ENCODE measurements at places on chromosomes 7 and 10. TPM values are rescaled to one million over a fixed set of nuclear protein-coding genes. Genes with fewer than 3 reads are reported as not detected.
A peak's percentile ranks its signal among the peaks of the same experiment; 100 is the strongest.

- no peak for DNase-seq
Observed at GRCh38 chr10:7400068-7400715, 10.6 kb downstream of the SFMBT2 start.

DNA sequence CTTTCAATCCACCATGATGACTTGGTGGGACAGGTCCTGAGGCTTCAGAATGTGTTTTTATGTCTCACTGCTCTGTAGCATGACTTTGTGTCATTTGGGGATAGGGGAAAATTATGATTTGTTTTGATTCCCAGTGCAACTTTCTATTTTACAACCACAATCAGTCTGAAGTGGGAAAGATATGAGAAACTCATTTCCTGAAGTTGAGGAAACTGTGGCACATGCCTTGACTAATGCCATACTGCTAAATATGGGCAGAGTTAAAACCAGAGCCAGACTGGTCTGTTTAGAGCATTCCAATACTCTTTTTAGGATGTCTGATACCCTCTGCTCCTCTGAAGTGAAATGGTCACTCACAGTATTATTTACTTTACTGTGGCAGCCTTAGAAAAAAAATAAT lies 307.7 kb downstream of the ADRA2A start:
- no peak for DNase-seq

- DNase-seq: no peak
Observed at GRCh38 chr10:76150139-76150875, 718.9 kb downstream of the LRMDA start.

GRCh38 chr7:150409300-150410030 lies 30.3 kb downstream of the ZNF775 start:
- DNase-seq: peak; percentile 45

GRCh38 chr10:43424416-43424815 lies 12.5 kb upstream of the ZNF487 start:
- DNase-seq: no peak

DNA sequence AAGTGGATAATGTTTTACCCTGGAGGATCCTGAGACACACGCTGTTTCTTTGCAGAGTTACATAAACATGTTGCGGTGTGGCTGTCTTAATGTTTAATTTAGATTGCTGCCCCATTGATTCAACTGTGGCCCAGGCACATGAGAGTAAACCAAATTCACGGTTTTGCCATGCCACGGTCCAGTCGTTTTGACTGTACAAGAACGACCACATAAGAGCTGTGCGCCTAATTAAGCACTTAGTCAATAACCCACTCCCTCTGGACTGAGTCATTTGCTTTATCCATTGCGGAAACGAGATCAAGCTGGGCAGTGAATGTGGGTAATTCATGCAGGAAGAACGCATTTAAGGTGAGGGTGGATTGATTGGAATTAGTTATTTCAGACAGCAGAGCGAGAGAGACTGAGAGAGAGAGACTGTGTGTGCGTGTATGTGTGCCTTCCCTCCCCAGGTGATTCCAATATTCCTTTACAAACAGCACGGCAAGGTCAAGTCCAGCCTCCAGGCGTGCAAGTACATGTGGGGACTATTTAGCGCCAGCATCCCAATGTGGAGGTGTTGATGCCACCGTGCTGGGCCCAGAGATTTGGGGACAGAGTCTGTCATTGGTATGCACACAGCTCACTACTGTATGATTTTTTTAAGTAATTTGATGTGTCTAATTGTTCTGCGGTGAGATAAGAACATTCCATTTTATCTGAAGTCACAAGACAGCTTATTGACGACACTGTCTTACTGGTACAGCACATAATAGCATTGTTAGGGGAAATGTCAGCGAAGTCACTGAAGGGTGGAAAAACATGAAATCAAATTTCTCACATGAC lies 8.4 kb upstream of the TEX36 start:
- DNase-seq: no peak

DNA sequence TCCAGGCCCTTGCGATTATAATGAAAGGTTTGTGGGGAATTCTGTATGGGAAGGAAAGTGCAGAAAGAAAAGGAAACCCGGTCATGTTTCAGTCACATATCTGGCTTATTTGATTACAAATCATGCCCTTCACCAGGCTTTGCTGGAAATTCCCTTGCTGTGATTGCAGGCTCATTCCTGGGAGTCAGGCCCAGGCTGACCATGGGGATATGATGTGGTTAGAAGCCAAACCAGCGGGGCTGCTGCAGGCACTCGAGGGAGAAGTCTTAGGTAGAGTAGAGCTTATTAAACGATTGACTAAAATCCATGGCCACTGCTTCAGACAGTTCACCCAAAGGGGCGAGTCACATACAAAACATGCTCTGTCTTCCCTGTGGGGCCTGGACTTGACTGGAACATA lies 16.2 kb downstream of the PKD1L1 start:
- DNase-seq: no peak

GRCh38 chr7:140008755-140009610 lies 53.8 kb downstream of the PARP12 start:
- DNase-seq: no peak

DNA sequence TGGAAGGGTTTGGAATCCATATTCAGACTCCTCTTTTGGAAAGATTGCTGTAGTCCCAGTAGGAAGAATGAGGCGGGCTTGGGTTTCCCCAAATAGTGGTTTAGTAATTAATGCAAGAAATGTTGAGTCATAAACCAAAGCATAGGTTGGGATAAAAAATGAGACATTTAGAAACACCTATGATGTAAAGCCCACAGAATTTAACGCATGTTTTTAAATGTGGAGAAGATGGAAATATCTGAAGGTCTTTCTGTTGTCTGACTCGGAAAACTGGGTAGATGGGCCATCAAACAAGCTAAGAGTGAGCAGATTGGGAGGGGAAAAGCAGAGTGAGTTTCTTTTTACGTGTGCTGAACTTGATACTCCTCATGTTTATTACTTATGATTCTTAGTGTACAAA lies 62.2 kb downstream of the LANCL2 start:
- DNase-seq: no peak

- DNase-seq: no peak
Observed at GRCh38 chr7:85081392-85081791, 105.5 kb downstream of the SEMA3D start.

The OPN4 gene
- not detected for total RNA-seq

The TMEM196 gene
- not detected for total RNA-seq

The CYP17A1 gene
- total RNA-seq: not detected

Data from suprapubic skin (tissue), 4 donors.